Urinary bladder (tissue), 4 donors: ENCODE measurements at places on chromosomes 7 and 10. TPM values are rescaled to one million over a fixed set of nuclear protein-coding genes. Genes with fewer than 3 reads are reported as not detected.

Gene TMEM196
- total RNA-seq, result 1.0 TPM

Gene ZKSCAN1
- total RNA-seq, result 51.5 TPM

Gene ARPC1B
- total RNA-seq, result 84.4 TPM

Gene FAM149B1
- total RNA-seq, result 48.5 TPM

Gene SPAM1
- not detected for total RNA-seq

Gene CDC14C
- not detected for total RNA-seq

Gene GPR37
- 5.4 TPM for total RNA-seq

Gene IFIT2
- 18.7 TPM for total RNA-seq

Gene OPN1SW
- total RNA-seq, result not detected

Gene NKX1-2
- not detected for total RNA-seq

Gene CYP2C19
- total RNA-seq, result not detected

Gene CNPY1
- total RNA-seq, result 0.32 TPM

Gene PTN
- 91.1 TPM for total RNA-seq

Gene PIK3AP1
- 6.6 TPM for total RNA-seq

Gene METTL27
- total RNA-seq, result 2.9 TPM

Gene IFIT1B
- total RNA-seq, result 2.2 TPM

Gene GBX1
- total RNA-seq, result not detected

Gene MKX
- total RNA-seq, result 6.2 TPM

Gene TAF3
- 3.8 TPM for total RNA-seq

Gene TUBB8
- total RNA-seq, result not detected

Gene KIAA1549
- total RNA-seq, result 4.6 TPM

Gene LFNG
- total RNA-seq, result 16.8 TPM

Gene DNAJC12
- 9.8 TPM for total RNA-seq

Gene OR13A1
- total RNA-seq, result 0.85 TPM
